ENCODE measurements at places on chromosomes 7 and 10.

DNA sequence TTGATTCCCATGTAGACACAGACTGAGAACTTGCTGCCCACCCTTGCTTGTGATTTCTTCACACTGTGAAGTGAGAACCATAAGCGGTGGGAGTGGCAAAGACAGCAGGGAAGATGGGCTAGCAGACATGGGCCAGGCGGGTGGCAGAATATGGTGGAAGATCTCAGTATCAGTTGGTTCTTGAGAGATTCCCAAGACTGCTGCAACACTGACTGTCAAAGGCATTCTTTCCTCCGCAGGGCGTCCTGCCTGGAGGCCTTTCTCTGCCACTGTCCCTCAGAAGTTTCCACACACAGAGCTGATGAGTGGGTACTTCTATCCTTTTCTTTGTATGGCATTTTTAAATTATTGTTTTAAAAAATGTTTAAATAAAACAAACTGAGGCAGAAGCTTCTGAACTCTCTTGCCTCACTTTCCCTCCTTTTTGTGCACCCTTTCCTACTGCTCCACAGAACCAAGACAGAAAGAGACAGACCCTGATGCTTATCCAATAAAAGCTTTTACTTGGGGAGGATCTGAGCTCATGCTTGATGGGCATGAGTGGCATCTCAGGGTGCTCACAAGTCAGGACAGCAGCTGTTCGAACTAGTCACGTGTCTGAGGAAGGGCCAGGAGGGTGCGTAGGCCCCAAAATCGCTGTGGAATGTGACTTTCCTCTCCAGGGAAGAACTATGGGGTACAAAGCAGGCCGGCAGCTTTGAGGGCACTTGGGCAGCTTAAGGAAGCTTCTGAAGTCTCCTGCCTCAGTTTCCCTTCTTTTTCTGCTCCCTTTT is 104.7 kb upstream of the PCGF5 start:
- DNase-seq, result no peak

DNA sequence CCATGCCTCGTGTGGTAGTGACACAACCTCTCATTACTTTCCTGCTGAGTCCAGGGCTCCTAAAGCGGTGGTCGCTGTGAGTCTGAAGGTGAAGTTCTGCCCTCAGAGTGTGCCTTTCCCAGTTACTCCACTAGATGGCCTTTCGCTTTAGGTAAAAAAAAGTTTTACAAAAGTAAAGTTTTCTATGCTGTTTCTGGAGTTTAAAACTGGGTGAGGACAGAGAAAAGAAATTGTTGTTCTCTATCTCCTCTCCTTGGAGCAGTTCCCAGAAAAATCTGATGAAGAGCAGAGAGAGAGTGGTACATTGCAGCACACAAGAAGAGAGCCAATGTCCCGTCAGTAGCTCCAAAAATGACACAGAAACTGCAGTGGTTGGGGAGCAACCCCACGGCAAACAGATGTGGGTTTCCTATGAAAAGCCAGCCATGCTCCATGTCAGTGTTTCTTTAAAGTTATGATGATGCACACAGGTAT is 257.1 kb downstream of the GLI3 start:
- peak; percentile 95 for DNase-seq

DNA sequence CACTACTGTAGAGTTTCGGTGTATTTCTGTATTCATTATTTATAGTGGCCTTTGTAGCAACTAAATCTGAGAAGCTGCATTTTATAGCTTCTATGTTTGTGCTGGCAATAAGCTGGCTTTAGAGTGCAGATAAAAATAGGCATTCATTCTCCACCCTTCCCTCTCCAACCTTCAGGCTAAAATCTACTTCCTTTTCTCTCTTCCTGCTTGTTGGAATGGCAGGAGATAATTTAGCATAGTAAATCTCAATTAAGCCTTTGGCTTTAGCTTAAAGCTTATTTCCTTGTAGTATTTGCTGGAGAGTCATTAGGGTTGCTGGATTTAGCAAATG is 58.5 kb downstream of the CPVL start:
- DNase-seq, result no peak

DNA sequence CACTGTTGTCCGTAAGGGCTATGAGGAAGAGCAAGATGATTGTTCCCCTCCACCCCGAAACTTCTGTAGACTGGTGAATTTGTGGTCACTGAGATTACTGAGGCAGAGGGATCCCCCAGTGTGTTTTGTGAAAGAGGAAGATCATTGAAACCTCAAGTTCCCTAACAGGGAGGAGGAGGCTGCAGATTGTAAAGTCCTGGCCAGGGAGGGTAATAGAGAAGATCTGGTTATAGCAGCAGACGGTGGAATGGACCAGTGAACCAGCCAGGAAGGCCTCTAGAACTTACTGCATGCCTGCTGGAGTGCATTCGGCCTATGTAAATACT is 31.1 kb downstream of the LMTK2 start:
- peak; percentile 4 for DNase-seq

GRCh38 chr10:73159038-73159648 is 8.7 kb downstream of the ECD start:
- DNase-seq, result peak; percentile 64

DNA sequence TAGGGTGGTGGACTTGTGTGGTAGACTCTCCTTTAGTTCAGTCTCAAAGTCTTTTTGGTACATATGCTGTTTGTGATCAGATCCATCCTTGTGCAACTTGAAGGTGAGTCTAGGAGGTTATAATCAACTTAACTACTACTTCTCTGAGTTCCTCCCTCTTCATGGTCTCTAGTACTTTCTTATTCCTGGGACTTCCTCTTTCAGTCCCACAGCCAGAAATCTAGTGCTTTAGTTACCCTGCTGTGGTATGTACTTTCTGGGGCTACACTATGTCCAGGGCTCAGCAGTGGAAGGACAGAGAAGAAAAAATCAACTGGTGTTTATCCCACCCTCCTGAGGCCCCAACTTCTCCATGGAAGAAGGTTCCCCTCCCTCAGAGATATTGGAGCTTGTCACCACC is 19.4 kb upstream of the ATAD1 start:
- DNase-seq, result no peak

DNA sequence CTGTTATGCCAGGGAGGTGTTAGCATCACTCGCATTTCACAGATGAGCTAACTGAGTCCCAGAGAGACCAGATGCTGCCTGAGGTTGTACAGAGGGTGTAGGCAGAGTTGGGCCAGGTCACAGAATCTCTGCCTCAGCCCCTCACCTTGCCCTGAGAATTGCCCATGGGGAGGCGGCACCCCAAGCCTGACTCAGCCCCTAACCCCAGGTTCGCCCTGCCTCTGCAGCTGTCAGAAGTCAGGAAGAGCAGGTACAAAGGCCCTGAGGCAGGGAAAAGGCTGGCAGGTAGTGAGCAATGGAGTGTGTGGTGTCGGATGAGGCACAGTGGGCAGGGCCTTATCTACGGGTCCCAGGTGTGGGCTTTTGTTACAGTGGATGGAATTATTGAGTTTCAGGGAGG is 79.4 kb downstream of the MYL10 start:
- DNase-seq, result no peak

DNA sequence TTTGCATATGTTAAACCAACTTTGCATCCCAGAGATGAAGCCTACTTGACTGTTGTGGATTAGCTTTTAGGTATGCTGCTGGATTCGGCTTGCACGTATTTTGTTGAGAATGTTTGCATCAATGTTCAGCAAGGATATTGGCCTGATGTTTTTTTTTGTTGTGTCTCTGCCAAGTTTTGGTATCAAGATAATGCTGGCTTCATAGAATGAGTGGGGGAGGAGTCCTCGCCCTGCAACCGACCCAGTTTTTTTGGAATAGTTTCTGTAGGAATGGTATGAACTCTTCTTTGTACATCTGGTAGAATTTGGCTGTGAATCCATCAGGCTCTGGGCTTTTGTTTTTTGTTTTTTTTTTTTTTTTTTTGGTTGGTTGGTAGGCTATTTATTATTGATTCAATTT is 147.9 kb downstream of the AHR start:
- DNase-seq, result peak; percentile 12

DNA sequence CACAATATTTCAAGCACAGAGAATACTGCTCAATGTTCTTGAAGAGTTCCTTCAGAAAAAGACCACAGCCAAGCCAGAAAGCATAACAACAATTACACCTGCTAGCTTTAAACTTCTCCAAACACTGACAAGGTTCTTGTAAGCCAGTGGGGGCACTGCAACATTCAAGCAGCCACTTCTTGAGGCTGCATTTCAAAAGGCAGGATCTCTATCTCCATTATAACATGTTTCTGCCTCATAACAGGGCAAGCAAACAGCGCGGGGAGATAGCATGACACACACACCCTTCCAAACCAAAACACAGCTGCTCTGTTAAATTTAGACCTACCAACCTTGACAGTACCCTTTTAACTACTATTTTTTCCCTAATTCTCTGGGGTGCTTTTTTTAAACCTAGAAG is 30.8 kb downstream of the CHCHD3 start:
- DNase-seq, result peak; percentile 20

DNA sequence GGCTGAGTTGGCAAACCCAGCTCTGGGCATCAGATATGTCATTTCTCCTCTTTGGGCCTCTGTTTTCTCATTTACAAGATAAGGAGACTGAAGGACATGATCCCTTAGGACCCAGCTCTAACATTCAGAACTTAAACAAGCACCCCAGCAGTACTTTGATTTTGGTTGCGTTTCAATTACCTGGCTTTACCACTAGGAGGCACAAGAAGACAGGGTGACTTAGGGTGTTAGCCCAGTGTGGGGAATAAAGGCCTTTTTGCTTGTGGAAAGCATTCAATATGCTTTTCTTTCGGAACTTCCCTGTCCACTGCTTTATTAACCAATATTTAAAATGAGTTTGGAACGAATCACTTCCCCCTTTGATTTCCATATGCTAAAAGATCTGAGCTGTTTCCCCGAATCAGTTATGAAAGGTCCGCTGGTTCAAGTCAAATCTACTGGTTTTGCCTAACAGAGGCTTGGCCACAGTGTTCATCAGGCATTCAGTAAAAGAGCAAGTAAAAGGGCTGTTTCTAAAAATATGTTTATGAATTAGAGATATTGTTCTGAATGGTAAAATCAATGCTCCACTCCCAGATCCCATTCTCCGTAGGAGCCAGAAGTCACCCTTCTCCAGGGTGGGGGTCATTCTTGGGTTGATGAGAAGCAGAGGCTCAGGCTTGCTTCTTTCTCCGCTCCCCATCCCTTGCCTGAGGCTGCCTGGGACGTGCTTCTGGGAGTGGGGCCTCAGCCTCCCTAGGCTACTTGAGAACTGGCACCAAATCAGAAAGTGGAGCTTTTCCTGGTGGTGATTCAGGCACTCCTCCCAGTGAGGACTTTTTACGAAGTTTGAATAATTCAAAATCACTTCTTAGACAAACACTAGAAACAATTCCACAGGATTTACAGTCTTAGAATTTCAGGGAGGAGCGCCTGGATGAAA is 105.5 kb downstream of the MYOF start:
- peak; percentile 75 for DNase-seq

GRCh38 chr7:156475179-156475578 is 165.4 kb upstream of the RNF32 start:
- no peak for DNase-seq

DNA sequence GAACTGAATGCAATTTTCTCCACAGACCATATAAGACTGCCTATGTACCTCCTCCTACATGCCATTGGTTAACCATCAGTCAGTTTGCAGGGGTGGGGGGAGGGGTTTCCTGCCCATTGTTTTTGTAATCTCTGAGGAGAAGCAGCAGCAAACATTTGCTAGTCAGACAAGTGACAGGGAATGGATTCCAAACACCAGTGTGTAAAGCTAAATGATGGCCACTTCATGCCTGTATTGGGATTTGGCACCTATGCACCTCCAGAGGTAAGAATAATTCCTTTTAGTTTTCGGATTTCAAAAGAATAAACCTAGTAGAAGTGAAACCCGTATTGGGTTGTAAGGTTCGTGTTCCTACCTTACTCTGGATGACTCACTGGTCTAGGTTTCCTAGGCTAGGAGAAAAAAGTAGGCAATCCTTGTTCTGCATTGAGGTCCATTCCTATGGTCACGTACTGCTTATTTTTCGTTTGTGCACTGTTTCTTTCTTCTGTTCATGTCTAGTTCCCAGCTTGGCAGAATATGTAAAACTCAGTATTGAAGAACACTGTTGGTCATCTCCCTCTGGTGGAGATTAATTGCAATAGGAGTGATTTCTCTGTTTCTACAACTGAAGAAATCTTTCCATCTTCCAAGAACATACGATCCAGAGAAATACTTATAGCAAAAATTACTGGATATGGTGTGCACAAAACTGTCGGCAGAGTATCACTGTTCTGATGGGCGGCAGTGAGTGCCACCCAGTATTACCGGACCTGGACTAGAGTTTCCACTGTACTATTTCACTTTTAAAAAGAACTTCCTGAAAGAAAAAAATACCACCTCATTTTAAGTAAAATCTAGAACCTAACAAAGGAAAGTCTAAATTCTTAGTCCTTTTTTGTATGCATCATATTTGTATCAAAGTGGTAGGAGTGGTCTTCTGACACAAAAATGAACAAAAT is at the start of gene AKR1C3:
AKR1C3 (plus strand) TSS at position 150 of the 941 bp plus-strand sequence; CDS start at position 181, 31 bp downstream.
- DNase-seq, result peak; percentile 75

DNA sequence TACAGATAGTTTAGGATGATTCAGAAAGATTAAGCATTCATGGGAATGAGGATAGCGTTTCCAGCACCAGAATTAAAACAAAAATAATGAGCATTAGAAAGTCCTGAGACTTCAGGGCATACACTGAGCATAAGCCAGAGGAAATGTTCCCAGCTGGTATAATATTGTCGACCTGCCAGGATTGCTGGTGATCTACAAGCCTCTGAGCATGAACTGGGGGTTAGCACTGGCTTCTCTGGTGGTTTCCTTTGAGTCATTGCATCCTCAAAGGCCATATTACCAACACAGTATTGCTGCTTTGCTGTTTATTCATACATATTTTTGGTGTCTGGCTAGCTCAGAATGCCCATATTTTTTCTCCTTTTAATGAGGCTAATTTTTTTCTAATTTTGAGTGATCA is 10.7 kb upstream of the ATRNL1 start:
- DNase-seq, result no peak

GRCh38 chr10:118035354-118036005 is 11.3 kb downstream of the RAB11FIP2 start:
- no peak for DNase-seq

DNA sequence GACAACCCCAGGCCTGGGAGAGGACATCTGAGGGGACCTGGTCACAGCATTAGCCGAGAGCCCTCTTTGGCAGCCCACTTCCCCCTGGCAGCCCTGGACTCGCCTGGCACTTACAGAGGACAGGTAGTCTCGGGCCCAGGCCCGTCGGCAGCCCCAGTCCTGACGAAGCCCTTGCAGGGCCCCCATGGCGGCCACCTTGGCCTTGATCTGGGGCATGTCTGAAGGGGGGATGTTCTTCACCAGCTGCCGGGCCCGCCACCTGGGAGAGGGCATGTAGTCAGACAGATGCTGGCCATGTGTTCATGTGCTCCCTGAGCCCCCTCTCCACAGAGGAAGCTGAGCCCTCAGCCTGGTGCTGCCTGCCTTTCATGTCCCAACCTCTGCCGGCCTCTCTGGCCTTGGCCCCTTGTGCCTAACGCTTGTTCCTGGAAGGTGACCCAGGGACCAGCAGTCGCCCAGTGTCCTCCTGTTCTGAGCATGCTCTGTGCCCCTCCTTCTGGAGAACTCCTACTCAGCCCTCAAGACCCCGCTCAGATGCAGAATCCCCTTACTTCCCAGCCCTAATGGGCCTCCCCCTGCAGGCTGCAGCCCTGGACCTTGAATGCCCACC is 13.9 kb downstream of the MYO1G start:
- DNase-seq, result no peak
